Stimulated activated CD8-positive, alpha-beta memory T cell treated with anti-CD3 and anti-CD28 coated beads, Interleukin-12 subunit alpha, Interleukin-12 subunit beta, amount 100 ng/mL, for 1 hour (primary cell): ENCODE measurements at places on chromosomes 1 and 21.

DNA sequence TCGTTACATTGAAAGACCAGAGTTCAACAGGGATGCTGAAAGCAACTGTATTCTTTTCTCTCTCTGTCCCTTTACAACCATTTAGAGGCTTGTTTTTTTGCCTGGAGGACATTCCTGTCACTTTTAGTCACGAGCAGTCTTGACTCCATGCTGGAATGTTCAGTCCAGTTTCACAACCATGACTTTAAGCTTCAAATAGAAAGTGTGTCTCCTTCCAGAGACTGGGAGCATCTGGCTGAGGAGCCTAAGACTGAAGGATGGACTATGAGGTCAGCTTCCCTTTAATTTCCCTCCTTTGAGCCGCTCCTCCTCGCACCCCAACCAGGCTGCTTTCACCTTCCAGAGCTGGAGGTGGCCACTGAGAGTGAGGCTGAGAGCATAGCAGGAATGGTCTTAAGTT lies 10.5 kb upstream of the RYR2 start:
- no peak for DNase-seq

DNA sequence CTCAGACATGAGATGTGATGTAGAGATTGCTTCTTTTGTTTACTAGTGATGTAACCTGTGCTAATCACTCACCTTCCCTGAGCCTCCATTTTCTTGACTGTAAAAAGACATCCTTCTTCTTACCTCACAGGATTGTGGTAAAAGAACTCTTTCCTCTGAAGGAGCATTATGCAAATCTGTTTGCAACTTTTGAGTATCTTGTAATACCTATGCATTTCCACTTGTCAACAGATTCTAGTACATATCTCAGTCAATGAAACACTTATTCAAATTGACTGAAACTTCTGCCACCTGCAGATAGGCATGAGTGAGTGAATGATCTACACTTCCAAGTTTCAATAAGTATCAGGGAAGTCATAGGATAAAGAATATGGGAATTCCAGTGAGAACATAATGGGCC lies 174.7 kb downstream of the HHIPL2 start:
- DNase-seq, result no peak

- DNase-seq, result no peak
These were observed 329.0 kb upstream of the DAB1 start for GRCh38 chr1:57752843-57753242.

DNA sequence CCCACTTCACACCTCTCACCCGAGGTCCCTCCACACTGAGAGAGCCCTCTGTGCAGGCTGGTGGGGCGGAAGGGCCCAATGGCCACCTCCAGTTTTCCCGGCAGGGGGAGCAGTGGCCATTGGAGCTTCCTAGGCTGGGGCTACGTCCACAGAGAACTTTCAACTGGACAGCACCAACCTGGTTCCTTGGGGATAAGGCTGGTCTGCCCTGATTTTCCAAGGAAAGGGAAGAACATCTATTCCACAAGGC lies 20.3 kb upstream of the LAPTM5 start:
- no peak for DNase-seq

DNA sequence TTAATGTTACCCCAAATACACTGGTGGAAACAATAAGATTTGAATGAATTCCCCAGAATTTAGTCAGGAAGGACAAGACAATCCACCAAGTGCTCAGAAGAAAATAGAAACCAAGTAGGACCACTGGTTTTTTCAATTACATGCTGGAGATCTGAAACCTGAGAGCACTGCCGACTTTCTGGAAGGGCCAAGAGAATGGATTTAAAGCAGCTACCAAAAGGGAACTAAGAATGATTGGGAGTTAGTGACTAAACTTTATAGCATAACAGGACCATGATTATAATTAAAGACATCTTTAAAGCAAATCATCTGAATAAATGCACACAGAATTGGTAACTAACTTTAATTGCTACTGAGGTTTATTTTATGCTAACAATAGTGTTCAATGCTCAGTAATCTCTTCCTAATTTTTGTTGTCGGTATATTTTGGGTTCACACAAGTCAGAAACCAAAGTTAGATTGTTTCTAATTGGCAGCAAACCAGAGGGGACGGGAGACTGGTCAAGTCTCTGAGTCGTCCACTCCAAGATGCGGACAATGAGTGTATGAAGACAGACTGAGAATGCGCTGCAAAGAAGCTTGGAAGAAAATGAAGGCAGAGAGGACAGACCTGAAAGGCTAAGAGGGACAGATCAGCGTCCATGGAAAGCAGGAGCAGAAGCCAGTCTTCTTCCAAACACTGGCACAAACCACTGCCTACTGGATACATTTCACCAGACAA lies 2.3 kb upstream of the RGS13 start:
- no peak for DNase-seq

DNA sequence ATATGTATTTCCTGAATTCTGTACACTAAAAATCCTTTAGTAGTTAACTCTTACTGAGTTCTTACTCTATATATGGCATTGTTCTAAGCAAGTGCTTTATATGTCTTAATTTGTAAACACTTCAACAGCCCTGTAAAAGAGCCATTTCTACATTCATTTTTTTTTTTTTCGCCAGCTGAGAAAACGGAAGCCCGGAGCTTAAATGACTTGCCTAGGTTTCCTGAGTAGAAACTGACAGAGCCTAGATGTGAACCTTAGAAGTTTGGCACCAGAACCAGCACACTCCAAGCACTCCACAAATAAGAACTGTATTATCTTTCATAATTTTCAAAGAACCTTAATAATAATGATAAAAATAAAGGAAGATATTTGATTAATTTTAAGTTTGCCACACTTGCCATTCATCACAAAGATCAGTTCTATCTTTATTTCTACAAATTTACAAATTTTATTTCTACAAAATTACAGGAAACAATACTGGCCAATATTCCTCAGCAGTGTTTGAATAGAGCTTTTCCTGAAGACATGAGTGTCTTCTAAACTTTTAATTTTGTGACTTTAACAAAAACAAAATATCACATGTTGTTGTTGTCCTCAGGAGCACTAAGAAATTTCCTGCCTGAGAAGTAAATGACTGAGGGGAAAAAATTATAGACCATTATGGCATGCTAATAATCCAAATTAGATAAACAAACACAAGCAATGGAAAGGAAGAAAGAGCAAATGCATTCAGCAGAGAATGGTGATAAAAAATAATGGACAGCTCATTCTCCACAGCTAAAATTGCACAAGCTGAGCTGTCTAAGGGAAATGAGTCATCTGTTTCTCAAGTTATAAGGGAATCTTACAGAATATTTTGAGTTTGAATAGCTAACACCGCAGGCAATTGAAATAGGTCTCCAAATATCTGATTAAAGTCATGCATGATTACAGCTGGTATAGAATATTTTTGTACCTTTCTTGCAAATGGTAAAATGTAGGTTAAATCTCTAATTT lies 71.2 kb downstream of the DPYD start:
- DNase-seq, result no peak

GRCh38 chr1:78334952-78335351 lies 155.8 kb upstream of the PTGFR start:
- DNase-seq, result no peak

DNA sequence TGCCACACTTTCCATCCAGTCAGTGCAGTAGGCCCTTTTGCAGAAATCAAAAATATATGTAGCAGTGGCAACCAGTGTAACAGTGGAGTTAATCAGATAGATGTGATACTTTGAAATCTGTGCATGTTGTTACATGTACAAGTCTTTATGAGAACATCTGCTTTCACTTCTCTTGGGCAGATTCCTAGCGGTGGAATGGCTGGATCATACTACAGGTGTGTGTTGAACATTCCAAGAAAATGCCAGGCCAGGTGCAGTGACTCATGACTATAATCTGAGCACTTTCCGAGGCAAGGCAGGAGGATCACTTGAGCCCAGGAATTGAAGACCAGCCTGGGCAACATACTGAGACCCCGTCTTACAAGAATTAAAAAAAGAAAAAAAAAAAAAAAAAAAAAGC lies 55.3 kb downstream of the GNB1 start:
- DNase-seq, result no peak

GRCh38 chr1:117607471-117607870 lies 1.6 kb downstream of the TENT5C start:
- peak; percentile 17 for DNase-seq

GRCh38 chr1:112529301-112529700 lies 20.5 kb downstream of the WNT2B start:
- no peak for DNase-seq

- DNase-seq, result no peak
These were observed 44.8 kb downstream of the USP25 start for GRCh38 chr21:15774590-15774989.
